ENCODE measurements at places on chromosomes 5 and 9.

DNA sequence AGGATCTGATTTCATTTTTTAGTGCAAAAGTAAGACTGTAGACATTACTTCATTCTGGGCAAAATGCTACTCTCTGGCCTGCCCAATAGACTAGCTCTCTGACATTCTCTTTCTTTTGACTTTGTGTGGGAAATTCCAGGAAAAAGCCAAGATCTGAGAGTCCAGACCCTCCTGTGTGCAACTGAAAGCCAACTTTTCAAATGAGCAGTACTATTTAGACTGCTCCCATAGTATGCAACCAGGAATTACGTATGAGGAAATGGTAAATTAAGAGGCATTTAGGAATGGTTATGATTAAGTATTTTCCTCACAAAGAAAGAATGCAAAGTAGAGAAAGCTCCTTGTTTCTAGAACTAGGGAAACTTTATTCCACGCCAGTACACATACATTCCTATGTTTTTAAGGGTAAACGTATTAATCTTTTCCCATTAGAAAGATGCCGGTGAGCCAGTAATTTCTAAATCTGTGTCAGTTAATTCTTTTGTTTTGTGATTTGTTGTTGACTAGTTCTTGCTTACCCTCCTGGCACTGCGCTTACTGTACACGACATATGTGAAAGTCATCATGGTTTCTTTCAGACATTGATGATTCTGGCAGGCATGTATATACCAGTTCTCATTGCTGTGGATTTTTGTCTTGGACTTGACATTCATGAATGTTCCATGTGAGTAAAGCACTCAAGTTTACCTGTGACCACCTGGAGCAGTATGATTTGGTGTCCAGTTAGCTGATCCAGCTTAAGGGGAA is 56.0 kb downstream of the AOPEP start:
- no peak for DNase-seq

DNA sequence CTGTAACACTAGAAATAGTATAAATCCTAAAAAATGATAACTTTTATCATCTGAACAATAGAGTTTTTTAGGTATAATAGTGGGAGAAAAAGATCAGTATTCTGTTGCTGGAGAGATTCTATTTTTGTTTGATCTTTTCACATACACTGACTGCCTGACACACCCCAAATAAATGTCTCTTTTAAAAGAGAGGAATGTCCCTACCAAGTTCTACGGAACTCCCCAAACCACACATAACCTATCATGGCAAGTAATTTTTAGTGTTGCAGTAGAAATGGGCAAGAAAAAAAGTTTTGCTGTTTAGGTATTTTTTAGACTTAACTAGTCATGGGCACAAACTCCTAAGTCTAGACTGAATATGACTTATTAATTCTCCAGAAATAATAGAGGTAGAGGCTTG is 139.1 kb downstream of the ELAVL2 start:
- no peak for DNase-seq

- DNase-seq: no peak
Observed at GRCh38 chr5:93601802-93602155, 18.8 kb downstream of the NR2F1 start.

GRCh38 chr9:71218774-71219173 is 97.4 kb upstream of the TRPM3 start:
- no peak for DNase-seq

DNA sequence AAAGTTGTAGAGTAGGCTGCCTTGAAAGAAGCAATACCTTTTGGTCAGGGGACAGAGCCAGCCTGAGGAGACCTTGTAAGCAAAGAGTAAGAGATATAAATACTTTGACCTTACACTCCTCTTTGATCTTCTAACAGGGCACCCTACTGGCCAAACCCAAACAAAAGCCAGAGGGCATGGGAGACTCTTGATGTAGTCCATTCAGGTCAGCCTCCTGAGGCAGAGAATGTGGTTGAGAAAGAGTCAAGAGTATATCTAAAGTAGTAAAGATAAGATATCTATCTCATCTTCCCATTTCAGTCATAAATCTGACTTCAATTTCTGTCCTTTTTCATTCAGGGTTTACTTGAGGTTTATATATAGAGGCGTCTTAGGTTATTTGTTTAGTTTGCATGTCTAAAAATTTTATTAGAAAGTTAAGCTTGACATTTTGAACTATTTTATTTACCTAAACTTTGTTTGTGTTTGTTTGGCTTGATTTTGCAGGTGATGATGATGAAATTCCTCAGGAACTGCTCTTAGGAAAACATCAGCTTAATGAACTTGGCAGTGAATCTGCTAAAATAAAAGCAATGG is 125.7 kb downstream of the NIPBL start:
- DNase-seq: no peak

DNA sequence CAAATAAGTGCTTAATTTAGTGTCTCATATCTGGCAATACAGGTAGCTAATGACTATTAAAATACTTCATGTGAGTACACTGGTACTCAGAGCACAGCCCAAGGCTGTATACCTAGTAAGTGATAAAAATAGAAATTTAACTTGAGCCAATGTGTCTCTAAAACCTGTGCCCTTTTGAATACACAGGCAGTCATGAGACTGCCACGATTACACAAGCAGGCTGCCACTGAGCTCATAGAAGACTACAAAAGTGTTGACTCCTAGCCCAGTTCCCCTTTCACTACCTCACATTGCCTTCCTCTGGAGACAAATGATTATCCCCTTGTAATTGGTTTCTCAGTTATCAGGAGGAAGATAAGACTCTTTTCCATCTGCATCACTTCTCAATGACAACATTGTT is 66.3 kb upstream of the PAPPA start:
- DNase-seq: no peak

- no peak for DNase-seq
Observed at GRCh38 chr5:22728610-22729009, 124.5 kb downstream of the CDH12 start.
